ENCODE measurements at places on chromosomes 7 and 10.

- no peaks in the 10 kb centered on the region for H3K27me3 ChIP-seq
- H3K27ac ChIP-seq = peak overlapping the region; percentile 82
- H3K36me3 ChIP-seq = no peaks in the 10 kb centered on the region
- no peak overlapping the region for H3K4me3 ChIP-seq
- peaks cover 12% of the 10 kb centered on the region for H3K4me1 ChIP-seq
- peak; percentile 66 for DNase-seq
Observed at GRCh38 chr10:31707093-31708039, 221.3 kb downstream of the ARHGAP12 start.

DNA sequence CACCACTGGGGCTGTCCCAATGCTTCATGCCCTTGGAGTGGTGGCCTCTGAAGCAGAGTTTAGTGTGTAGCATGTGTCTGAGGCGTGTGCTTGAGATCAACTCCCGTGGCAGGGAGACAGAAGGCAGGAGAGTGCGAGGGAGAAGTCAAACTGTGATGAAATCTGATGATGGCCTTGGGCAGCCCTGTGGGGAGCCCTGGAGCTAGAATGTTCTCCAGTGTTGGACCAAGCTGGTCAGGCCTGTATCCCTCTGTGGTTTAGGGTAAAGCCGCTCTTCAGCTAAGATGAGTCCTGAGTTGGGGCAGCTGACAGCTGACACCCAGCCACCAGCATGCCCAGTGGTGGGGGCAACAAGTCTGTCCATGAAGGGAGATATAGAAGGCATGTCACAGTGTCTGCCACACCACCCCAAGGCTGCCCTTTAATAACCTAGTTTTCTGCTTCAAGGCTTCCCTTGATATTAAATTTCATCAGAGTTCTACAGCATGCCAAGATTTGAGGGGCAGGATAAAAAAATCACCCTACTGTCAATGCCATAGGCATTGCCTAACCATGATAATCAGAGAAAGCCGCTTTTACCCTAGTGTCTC, 170.5 kb upstream of the SVIL start:
- H3K4me3 ChIP-seq = no peak overlapping the region
- no peak for DNase-seq
- no peak overlapping the region for H3K27ac ChIP-seq
- H3K4me1 ChIP-seq = peaks cover 5% of the 10 kb centered on the region
- no peaks in the 10 kb centered on the region for H3K27me3 ChIP-seq

DNA sequence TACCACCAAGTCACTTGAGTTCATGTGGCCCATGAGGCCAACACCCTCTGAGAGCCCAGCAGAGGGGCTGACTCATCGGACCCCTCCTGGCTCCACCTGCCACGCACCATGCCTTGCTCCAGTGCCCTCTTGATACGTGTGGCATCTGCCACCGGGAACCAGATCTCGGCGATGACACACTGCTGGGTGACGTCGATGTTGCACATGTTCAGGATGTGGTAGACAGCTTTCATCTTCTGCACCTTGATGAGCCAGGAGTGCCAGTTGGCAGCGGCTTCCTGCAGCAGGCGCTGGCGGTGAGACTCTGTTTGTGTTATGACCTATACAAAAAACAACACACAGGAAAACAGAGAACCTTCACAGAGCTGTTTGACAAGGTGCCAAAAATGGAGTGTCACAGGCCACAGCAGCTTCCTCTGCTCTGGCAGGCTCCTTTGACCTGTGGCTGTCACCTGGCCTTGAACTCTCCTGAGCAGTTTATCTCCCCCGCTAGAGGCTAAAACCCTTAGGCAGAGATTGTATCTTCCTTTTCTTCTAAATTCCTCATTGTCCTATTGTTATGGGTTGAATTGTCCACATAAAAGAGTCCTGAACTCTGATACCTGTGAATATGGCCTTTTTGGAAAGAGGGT, 45.2 kb upstream of the TMEM213 start:
- no peaks in the 10 kb centered on the region for H3K27me3 ChIP-seq
- DNase-seq = peak; percentile 17
- no peaks in the 10 kb centered on the region for H3K4me1 ChIP-seq
- no peak overlapping the region for H3K4me3 ChIP-seq
- H3K27ac ChIP-seq = no peak overlapping the region

- peak overlapping the region; percentile 46 for H3K4me3 ChIP-seq
- no peaks in the 10 kb centered on the region for H3K36me3 ChIP-seq
- no peaks in the 10 kb centered on the region for H3K27me3 ChIP-seq
- peak; percentile 40 for DNase-seq
- H3K27ac ChIP-seq = peak overlapping the region; percentile 77
Observed at GRCh38 chr10:70232155-70232858, 922 bp downstream of the PPA1 start.

DNA sequence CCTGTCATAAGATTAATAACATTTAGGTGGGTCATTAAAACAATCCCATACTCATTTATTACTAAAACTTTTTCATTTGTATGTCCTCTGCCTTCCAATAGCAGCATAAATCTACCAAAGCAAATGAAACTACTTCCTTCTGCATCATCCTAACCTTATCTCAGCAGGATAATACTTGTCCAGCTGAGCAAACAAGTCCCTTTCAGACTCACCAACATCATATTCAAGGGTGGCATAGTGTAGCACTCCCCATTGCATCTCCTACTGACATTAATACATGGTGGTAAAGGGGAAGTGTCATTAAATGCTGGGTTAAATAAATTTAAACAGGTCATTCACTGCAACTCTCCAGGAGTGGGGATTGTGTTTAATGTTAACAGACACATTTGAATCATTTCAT, 3.4 kb upstream of the MINDY3 start:
- no peaks in the 10 kb centered on the region for H3K36me3 ChIP-seq
- H3K27ac ChIP-seq = no peak overlapping the region
- H3K4me3 ChIP-seq = no peak overlapping the region
- H3K4me1 ChIP-seq = peaks cover 4% of the 10 kb centered on the region
- no peak for DNase-seq

Data from uterus (tissue), 4 donors.